Pancreas (tissue), 10 donors: ENCODE measurements at places on chromosomes 7 and 10.
A peak's percentile ranks its signal among the peaks of the same experiment; 100 is the strongest.

- peak; percentile 51 for DNase-seq
Measured at GRCh38 chr7:150373049-150373801, 4.6 kb downstream of the REPIN1 start.

DNA sequence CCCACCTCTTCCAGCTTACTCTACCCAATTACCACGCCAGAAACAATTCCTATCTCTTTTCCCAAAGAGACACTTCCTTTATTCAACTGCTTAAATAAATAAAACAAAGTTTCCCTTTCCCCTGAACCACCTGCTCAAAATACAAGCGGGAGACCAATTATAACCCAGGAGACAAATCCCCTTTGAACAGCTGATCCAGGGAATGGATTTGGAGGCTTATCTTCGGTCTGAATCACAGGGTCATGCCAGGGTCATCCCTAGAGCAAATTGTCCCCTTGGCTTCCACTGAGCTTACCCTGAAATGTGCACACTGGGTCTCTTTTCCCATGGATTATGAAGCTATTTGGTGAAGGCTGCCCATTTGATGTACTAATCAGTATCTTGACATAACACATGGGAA is 99.9 kb upstream of the JAZF1 start:
- DNase-seq = no peak

- DNase-seq = no peak
Measured at GRCh38 chr7:4164556-4164955, 517.5 kb upstream of the FOXK1 start.

GRCh38 chr10:88291289-88292184 is 291.6 kb downstream of the RNLS start:
- DNase-seq = no peak

DNA sequence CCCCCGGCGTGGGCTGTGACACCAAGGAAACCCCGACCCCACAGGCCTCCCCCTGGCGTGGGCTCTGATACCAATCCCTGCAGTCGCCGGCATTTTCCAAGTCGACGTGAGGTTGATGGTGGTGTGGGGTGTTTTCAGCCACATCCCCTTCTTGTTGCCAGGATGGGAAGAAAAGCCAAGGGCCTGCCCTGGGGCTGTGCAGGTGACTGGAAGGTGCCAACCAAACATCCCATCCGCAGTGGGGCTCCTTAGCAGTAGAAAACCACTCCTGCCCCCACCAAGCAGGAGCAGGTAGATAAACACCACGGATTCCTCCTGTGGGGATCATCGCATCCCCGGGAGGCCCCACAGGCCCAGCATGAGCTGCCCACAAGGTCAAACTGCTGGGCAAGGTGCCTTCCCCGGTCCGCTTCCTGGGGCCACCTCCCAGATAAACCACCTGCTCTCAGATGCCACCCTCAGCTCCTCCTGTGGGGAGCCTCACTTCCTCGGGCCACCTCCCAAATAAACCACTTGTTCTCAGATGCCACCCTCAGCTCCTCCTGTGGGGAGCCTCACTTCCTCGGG is 88.5 kb upstream of the DIP2C start:
- no peak for DNase-seq
